ENCODE measurements at places on chromosomes 1 and 21. TPM values are rescaled to one million over a fixed set of nuclear protein-coding genes. Genes with fewer than 3 reads are reported as not detected.

The CHRNB2 gene
- not detected for total RNA-seq

The SPRR4 gene
- not detected for total RNA-seq

The WNT4 gene
- total RNA-seq, result not detected

The NBPF6 gene
- total RNA-seq, result not detected

The DMAP1 gene
- 6.3 TPM for total RNA-seq

The OR2AK2 gene
- total RNA-seq, result not detected

The CYP4Z1 gene
- not detected for total RNA-seq

The TNNT2 gene
- not detected for total RNA-seq

The PCBP3 gene
- 6.1 TPM for total RNA-seq

The FAM78B gene
- 0.72 TPM for total RNA-seq

The OR2G2 gene
- not detected for total RNA-seq

- no peak for DNase-seq
Measured at GRCh38 chr1:159587461-159587951, at the start of gene APCS. TSS of gene APCS (plus strand) at chr1:159587826. CDS start at chr1:159587922, 96 bp downstream.

DNA sequence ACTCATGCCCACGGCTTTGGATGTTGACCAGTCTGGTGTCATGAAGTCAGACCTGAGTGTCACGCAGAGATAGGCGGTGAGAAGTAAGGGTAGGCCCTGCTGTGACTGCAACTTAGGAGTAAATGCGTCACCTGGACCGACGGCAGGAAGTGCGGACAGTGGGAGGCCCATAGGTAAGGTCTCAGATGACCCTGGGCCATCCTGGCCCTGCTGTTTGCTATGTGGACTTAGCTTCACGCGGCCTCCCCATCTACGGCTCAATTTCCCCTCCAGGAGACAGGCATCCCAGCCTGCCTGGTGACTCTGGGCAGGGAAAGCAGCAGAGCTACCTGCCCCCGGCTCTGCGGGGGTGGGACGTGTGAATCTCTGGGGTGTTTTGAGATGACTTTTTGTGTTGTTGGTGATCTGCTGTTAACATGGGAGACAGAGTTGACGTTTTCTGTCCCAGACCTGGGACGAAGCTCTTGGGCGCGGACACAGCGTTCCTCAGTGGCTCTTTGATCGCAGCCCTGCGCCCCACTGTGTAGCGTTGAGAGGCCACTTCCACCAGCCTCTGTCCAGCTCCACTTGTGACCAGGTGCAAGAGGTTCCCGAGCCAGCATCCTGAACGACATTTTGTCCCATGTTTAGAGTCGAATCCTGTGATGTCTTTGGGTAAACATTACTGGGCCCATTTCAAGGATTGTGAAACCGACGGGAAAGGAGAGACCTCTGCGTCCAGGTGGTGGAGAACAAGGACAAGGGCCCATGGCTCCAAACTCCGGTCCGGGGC lies 39.9 kb downstream of the CRYAA start:
- no peak for DNase-seq

DNA sequence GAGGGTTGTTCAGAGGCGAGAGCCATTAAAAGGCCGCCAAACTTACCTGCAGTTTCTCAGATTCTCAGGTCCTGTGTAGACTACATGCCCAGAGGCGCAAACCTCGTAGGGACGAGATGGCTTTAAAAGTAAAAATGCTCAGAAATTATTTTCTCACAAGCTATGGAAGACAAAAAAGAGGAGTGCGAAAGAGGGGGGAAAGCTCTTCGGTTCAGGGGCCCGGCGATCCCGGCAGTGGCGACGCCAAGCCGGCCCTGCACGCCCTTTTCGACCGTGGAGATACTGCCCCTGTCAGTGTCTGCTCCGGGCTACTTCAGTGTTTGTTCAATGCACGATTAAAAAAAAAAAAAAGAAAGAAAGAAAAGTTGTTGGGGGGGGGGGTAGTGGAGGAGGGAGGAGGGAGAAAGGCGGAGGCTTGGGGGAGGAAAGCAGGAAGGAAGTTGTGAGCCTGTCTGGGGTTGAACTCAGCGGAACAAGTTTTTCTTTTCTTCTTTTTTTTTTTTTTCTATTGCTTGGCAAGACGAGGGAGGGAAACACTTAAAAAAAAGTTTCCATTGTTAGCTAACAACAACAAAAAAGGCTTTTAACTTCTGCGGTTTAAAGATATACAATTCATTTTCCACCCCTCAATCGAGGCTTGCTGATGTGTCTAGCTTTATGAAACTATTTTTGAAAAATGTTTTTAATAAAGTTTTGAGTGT lies at the start of gene ITPKB:
Gene ITPKB, minus strand, starts transcription at position 288 of the 701 bp plus-strand sequence. CDS start 1,824 bp downstream, outside the sequence.
- peak; percentile 73 for DNase-seq

- DNase-seq, result no peak
Measured at GRCh38 chr1:204441558-204441957, 29.9 kb upstream of the PPP1R15B start.

- no peak for DNase-seq
Measured at GRCh38 chr1:5348732-5349465, 643.3 kb downstream of the NPHP4 start.

- no peak for DNase-seq
Measured at GRCh38 chr1:171355727-171356126, 41.7 kb downstream of the FMO4 start.

- no peak for DNase-seq
Measured at GRCh38 chr1:228281631-228282328, 73.9 kb downstream of the OBSCN start.

- DNase-seq, result no peak
Measured at GRCh38 chr21:16337266-16337665, 607.5 kb downstream of the USP25 start.

- DNase-seq, result peak; percentile 71
Measured at GRCh38 chr1:94069919-94070285, 51.0 kb downstream of the ABCA4 start.

DNA sequence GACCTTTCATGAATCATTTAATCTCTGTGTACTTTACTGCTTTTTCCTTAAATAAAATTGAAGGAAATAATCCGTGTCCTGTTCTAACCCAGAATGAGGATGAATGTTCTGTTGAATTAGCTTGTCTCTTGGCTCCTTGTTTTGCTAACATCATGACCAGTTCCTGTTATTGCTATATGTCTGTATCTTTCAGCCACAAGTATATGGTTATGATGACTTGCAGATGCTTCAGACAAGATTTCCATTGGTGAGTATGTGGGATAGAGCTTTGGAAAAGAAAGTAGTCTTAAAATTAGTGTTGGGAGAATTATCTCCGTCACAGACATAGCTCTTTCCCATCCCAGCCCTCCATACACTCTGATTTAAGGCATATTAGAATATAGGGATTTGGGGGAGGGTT lies 13.6 kb upstream of the HAX1 start:
- DNase-seq, result no peak

GRCh38 chr1:100265562-100265930 lies 470 bp upstream of the RTCA start:
- DNase-seq, result no peak

DNA sequence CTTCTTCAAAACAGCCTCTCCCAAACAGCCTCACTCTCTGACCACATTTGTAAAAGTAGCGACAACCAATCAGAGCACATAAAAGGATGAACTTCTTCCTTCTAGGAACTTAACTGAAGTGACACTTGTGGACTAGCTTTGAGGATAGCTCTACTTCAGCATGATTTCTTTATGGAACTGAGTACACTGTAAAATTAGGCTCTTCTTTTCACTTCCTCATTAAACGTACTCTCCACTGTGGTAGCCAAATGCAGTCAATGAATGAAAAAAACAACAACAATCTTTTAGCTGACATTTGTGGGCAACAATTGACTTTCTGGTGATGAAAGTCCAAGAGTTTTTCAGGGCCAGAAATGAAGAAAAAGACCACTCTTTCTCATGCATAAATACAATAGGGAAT lies 9.6 kb downstream of the LRRC53 start:
- DNase-seq, result no peak

DNA sequence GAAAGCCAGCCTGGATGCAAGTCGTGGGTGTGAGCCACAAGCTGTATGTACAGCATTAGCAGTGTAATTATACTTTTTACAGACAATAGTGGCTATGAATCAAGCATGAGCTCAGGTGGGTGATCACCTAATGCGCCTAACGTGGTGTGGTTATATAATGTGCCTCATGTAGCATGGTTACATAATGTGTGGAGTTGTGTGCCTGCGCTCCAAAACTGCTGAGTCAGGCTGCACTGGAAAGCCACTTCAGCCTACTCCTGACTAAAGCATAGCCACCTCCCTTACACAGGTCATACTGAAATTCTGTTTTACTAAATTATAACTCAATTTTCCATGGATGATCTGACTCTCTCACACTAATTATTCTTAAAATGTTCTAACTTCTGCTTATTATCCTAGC lies 69.8 kb downstream of the KCNT2 start:
- DNase-seq, result peak; percentile 12

- no peak for DNase-seq
Measured at GRCh38 chr21:44492567-44493385, 37.5 kb downstream of the LRRC3 start.

- DNase-seq, result no peak
Measured at GRCh38 chr21:41245509-41246135, 71.0 kb upstream of the FAM3B start.

- DNase-seq, result no peak
Measured at GRCh38 chr1:217846733-217847132, 215.6 kb downstream of the SPATA17 start.

GRCh38 chr1:42482635-42483153 lies 19.6 kb downstream of the CCDC30 start:
- no peak for DNase-seq

- DNase-seq, result no peak
Measured at GRCh38 chr1:26469558-26469957, 2.7 kb upstream of the HMGN2 start.

GRCh38 chr1:147768582-147768981 lies 8.2 kb upstream of the GJA5 start:
- DNase-seq, result no peak

DNA sequence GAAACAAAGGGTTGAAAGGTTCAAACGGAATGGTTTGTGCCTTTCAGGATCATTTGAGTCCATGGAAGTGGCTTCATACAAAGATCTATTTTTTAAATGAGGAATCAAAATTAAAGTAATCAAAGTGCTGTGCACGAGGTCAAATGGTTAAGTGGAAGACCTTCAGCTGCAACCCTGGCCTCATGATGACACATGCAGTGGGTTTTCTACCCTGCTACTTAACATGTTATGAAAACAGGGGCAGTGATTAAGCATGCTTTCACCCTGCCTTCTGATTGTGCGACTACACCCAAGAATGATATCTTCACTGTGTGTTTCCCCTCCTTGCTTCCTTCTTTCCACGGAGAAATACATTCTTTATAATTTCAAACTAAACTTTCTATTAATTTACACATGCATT lies 604.2 kb downstream of the LRRIQ3 start:
- DNase-seq, result peak; percentile 34

DNA sequence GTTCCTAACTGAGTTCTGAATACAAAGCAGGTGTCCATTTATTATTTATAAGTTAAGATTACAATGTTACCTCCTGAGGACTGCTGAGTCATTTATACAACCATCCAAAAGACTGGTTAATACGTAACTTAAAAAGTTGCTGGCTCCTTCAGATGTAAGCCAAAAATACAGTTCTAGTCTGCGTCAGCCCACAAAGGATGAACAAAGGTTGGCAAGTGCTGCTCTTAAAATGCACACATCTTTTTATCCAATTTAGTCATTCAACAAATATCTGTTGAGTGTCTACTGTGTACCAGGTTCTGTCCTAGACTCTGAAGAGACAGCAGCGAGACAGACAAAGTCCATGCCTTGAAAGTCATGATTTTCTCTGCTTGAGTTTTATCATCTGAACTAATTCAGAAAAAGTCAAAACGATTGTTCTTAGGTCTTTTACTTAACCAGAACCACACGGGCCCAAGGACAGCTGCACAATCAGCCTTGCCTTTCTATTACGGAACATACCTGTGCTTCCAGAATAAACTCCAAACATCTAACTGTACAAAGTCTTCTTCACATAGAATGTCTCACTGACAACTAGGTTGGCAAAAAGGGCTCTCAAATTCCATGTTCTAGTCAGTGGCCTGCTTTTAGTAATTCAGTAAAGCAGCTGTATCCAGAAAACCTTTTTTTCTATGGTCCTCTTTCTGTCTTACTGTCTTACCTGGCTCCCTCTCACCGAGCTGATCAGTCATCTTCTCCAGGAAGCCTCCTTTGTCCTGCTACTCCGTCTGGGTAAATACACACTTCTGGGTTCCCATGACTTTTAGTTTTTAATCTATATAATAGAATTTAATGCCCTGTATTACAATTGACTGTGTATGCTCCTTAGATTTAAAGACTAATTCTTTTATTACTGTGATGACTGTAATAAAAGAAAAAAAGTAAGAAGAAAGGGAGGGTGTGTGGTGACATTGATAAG lies 15.5 kb upstream of the CNN3 start:
- no peak for DNase-seq

- DNase-seq, result no peak
Measured at GRCh38 chr1:92882819-92883218, 51.0 kb downstream of the RPL5 start.

DNA sequence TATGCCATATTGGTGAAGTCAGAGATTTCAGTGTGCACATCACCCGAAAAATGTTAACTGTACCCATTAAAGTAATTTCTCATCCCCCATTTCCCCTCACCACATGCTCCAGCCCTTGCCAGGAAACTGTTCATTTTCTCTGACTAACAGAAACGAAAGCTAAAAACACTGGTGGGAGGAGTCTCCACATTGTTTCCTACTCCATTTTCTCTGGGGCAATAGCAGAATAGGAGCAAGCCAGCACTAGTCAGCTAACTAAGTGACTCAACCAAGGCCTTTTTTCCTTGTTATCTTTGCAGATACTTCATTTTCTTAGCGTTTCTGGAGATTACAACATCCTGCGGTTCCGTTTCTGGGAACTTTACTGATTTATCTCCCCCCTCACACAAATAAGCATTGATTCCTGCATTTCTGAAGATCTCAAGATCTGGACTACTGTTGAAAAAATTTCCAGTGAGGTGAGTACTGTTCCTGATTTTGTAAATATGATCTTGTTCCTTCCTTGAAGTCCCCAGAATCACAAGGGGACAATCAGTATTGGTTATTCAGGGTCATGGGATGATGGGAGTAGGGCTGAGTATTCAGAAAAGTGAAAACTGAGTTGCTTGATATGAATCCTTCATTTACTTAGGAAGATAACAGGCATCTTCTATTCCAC lies at the start of gene IFI16:
Gene IFI16, plus strand, starts transcription at position 204 of the 658 bp plus-strand sequence. CDS start 4,774 bp downstream, outside the sequence.
- DNase-seq, result peak; percentile 95

DNA sequence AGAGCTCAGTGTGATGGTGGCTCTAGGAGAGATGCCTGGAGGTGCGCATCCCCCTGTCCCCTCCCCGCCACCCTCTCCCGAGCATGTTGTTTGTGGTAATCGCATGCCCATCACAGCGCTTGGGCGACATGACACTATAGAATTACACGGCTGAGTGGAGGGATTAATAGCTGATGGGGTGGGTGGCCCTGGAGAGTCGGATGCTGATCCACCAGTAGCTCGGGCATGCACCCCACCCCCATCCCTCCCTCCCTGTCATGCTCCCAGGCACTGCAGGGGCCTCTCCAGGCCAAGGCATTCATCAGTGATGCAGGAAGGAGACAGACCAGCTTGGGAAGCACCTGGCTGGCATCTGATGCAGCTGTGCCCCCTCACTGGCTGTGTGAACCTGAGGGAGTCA lies 159.0 kb upstream of the IGSF21 start:
- DNase-seq, result no peak
